ENCODE measurements at places on chromosomes 4 and X.

DNA sequence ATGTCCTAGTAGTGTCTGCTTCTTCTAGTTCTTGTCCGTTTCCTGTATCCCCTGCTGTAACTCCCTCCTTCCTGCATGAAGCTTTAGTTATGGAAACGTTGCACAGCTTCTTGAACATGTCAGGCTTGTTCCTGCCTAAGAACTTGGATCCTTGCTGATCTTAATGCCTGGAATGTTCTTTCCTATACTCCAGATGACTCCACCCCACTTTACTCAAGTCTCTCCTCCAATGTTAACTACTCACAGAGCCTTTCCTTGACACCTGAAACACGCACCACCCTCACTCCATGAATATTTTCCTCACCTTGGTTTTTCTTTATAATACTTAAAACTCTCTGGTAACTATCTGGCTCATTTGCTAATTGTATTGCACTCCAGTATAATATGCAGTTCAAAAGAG, 19.4 kb downstream of the MAGEC3 start:
- no peak for DNase-seq

GRCh38 chr4:7006411-7006810, 36.8 kb upstream of the TADA2B start:
- no peak for DNase-seq

- no peak for DNase-seq
Observed at GRCh38 chr4:55851885-55852284, 1.6 kb upstream of the EXOC1 start.

DNA sequence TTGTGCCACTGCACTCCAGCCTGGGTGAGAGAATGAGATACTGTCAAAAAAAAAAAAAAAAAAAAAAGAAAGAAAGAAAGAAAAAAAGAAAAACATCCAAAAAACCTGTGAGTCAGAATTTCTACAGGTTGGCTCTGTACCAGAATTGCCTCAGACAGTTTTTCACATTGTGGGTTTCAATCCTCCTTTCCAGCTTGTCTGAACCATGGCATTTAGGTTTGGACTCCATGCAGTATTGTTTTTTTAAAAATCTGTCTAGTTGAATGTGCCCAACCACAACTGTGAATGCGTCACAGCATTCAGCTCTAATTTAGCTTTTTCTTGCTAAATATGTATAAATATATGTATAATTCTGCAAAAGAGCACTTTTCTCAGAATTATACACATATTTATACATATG, 31.4 kb upstream of the ARSH start:
- no peak for DNase-seq

DNA sequence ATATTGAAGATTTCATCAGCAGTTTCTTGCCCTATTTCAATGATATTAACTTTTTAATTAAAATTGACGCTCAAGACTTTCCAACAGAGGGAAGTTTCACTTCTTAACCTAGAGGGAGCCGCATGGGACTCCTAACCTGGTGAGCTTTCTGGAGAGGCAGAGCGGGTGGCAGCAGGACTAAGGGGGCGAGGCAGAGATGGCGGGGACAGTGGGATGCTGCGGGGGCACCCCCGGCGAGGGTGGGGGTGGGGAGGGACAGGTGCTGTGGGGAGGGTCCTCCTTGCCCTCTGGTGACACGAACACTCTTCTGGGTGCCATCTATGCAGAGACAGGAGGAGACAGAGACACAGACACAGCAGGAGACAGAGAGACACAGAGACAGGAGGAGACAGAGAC, 104.4 kb downstream of the ADRA2C start:
- DNase-seq = no peak

GRCh38 chr4:120446051-120446567, 379.5 kb upstream of the MAD2L1 start:
- DNase-seq = no peak

- no peak for DNase-seq
Observed at GRCh38 chr4:28225689-28226353, 1365.2 kb downstream of the STIM2 start.

DNA sequence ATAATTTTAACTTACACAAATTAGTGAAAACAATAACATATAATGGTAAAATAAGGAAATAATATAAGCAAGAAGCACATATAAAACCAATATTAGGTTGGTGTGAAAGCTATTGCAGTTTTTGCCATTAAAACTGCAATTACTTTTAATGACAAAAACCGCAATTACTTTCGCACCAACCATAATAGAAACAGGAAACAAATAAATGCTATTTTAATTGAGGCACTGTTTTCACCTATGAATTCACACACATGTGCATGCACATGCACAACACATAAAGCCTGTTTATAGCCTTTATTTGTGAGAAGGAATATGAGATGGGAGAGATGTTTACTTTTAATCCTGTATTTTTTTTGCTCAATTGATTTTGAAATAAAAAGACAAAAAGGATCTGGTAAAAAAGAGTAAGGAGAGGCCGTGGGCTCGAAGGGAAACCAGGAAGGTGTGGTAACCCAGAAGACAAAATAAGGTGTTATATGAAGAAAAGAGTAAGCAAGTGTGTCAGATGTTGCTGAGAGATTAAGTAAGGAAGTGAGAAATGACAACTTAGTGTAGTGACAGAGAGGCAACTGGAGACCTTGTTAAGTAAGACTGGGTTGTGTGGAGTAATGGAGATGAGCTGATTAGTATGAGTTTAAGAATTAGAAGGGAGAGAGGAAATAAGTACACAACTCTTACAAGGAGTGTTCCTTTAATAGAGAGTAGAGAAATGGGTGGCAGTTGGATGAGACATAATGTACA, 69.0 kb downstream of the KLHL13 start:
- no peak for DNase-seq

DNA sequence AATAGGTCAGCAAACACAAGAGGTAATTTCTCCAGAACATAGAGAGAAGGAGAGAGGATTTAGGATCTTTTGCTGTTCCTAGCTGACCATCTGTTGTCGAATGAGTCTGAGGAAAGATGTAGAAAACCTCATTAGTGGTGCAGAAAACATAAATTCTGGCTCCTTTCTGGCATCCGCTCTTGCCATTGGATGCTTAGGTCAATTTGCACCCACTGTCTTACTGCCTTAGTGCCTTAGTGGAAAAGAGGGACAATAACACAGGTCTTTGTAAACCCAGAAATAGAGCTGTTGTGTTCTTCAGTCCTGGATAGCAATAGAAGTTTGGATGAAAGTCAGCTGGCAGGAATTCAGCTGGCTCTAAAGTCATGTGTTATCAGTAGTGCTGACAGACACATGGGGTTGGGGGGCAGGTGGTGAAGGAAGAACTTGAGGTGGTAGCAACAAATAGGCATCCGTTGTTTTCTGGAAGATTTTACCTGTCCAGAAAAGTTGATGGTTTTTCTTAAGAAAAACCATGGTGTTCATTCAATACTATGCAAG, 78.2 kb downstream of the GLRA2 start:
- DNase-seq = no peak

- DNase-seq = no peak
Observed at GRCh38 chr4:174461466-174462106, 60.7 kb downstream of the HPGD start.

DNA sequence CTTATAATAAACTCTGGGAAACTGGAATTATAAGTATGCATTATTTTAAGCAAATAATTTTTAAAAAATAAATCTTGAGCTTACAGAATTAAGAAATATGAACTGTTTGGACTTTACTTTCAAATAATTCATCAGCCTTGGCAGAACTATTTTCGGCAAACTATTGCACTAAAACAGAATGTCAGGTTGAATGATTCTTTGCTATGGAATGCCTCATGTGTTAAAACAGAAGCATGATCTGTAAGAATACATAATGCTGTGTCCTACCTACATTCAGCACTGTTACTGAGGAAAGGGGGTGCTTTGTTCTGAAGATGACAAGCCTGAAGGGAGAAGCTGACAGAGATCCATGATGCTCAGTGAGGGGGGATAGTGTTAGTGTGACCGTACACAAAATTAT, 55.6 kb upstream of the EXOC1L start:
- no peak for DNase-seq

GRCh38 chr4:84669201-84669600, 86.3 kb downstream of the CDS1 start:
- DNase-seq = no peak

GRCh38 chr4:152195888-152196287, 340.0 kb downstream of the FBXW7 start:
- DNase-seq = no peak

- DNase-seq = no peak
Observed at GRCh38 chr4:165982934-165983333, 109.9 kb downstream of the TLL1 start.

GRCh38 chr4:139763672-139764071, 98.1 kb downstream of the MGST2 start:
- DNase-seq = no peak

DNA sequence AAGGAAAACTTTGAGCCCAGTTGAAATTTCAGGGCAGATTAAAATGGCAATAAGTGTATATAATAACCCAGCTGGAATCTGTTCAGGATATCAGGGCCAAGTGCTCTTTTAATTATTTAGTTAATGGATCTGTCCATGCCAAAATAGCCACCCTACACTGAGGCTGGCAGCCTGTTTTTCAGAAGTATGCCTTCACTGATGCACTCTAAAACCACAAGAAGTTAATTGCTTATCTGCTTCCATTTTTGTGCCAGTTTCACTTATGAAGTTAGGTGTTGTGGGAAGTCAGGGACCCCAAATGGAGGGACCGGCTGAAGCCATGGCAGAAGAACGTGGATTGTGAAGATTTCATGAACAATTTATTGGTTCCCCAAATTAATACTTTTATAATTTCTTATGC, 960.3 kb downstream of the C4orf33 start:
- DNase-seq = no peak

DNA sequence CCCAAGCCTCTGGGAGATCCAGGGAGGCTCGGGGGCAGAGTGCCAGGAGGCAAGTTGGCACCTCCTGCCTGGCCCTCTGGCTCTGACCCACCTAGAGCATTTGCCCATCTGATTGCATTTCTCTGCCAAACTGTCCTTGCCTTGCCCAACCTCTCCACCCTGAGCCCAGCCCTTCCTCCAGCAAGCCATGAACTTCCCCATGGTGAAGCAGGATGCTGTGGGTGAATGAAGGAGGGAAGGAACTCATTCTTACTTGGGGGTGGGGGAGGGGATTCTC, 9.3 kb upstream of the CNGA2 start:
- DNase-seq = no peak

DNA sequence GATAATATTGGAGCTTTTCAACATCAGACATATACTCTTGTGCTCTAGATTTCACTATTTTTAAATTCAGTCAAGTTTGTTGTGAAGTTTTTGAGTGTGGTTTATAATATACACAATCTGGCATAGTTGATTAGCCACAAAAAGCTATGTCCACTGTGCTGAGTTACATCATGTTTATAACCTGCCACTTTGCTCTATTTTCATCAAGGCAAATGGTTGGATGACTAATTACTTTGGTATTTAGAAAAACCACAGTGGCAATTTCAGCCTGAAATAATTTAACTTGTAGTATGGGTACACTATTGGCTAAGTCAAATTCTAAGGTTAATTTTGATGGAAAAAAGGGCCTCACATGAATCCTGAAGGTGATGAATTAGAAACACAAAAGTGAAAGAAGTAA, 262.6 kb downstream of the C4orf33 start:
- no peak for DNase-seq

DNA sequence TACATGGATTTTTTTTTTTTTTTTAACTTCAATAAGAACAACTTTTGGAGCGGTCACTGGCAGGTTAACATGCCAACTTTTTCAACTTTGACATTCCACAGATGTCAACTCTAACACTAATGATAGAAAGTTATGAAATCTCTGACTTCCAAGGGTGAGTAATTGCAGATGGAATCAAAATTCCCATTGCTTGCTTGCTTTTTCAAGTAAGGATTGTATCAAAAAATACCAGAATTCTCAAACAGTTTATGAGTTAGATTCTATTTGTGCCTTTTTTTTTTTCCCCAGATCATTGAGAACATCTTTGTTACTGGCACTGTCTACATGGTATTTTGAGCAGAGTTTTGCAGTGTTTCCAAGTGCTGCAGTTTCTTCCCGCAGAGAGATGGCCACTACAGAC, 50.3 kb upstream of the OTUD4 start:
- no peak for DNase-seq

DNA sequence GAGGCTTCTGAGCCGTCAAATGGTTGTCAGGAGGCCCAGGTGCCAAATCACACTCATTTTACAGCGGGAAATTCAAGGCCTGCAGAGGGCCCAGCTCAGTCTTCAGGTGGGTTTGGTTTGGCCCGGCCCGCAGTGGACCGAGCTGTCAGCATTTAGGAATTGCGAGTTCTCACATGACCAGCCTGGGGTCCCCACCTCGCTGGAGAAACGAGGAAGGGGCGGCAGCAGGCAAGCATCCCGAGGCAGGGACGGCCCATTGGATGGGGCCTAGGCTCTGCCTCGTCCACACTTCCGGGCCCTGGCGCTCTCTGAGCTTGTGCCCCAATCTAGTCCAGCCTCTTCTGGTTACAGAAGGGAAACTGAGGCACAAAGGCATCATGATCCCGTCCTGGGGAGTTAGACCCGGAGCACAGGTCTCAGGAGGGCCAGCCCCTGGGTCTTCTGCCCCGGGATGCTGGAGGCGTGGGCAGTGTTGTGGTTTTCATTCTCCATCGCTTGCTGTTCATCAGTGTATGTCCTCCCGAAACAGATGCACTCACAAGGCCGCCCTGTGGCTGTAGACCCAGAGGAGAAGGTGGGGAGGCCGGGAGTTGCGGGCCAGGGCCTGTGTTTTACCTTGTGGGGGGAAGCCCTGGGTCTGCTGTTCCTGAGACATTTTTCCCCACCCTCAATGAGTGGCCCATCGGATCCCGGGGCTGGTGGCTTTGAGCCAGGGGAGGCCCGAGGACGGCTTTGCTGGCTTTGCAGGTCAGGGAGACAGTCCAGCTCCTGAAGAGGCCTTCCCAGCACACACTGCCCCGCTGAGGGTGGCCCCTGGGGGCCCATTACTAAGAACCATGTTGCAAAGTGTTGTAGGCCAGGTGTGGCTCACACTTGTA, 8.9 kb downstream of the PSAPL1 start:
- no peak for DNase-seq

DNA sequence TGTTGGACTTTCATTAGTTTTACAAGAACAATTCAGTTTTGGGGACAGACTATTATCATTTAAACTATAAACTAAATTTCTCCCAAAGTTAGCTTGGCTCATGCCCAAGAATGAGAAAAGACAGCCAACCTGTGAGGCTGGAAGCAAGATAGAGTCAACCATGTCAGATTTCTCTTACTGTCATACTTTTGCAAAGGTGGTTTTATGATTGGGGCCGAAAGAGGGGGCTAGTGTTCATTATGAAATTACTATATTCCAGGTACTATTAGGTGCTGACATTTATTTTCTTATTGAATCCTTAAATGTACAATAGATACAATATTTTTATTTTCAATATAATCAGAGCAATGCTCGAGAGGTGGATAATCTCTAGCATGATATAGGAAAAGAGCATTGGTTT, 30.6 kb downstream of the HERC6 start:
- no peak for DNase-seq

- DNase-seq = no peak
Observed at GRCh38 chrX:130267956-130268448, 697 bp downstream of the ZNF280C start.

All from cortex of kidney (tissue), 1 donor.